Fibroblast of skin of scalp (primary cell): ENCODE measurements at places on chromosomes 12 and 14.
A peak's percentile ranks its signal among the peaks of the same experiment; 100 is the strongest.

GRCh38 chr12:96578526-96579125 is 89.2 kb downstream of the CFAP54 start:
- DNase-seq, result peak; percentile 65

GRCh38 chr14:38774162-38774561 is 328.9 kb downstream of the SEC23A start:
- no peak for DNase-seq

DNA sequence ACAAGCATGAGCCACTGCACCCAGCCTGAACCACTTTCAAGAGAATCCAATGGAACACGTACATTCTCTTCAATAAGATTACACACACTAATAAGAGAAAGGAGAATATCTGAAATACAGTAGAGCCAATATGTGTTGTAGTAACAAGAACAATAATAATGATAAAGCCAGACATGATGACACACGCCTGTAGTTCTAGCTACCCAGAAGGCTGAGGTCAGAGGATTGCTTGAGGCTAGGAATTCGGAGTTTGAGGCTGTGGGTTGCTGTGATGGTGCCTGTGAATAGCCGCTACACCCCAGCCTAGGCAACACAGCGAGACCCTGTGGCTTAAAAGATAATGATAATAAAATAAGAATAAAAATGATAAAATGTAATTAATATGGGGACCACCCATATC is 15.6 kb downstream of the APOBEC1 start:
- no peak for DNase-seq

- DNase-seq, result peak; percentile 6
Measured at GRCh38 chr14:98137131-98138025, 1134.6 kb downstream of the BCL11B start.

DNA sequence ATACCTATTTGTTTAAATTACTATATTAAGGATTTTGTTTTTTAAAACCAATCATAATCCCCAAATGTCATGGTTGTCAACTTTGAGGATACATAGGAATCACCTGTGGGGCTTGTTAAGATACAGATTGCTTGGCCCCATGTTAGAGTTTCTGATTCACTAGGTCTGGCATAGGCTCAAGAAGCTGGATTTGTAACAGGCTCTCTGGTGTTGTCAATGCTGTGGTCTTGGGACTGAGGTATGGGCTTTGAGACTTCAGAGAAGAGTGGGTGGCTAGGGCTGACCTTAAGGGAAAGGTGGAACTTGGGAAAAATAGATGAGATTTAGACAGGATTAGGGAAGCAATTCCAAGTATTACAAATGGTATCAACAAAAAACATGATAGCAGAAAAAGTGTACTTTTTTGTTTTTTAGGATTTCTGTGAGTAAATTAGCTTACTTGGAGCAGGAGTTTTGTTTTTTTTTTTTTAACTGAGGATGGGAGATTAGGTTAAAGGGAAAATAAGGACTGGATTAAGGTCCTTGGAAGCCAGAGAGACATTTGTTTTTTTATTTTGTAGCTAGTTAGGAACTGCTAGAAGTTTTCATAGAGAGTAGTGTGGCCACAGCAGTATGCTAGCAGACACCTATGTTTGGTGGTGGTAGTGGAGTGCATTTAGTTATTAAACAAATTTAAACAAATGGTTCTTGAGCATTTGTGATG is 88.6 kb downstream of the RAD51B start:
- no peak for DNase-seq

GRCh38 chr14:68463299-68463698 is 329.6 kb downstream of the ZFP36L1 start:
- DNase-seq, result no peak

GRCh38 chr12:68113644-68114043 is 45.9 kb downstream of the IFNG start:
- DNase-seq, result no peak

- peak; percentile 55 for DNase-seq
Measured at GRCh38 chr12:24778486-24779304, 170.2 kb downstream of the BCAT1 start.

DNA sequence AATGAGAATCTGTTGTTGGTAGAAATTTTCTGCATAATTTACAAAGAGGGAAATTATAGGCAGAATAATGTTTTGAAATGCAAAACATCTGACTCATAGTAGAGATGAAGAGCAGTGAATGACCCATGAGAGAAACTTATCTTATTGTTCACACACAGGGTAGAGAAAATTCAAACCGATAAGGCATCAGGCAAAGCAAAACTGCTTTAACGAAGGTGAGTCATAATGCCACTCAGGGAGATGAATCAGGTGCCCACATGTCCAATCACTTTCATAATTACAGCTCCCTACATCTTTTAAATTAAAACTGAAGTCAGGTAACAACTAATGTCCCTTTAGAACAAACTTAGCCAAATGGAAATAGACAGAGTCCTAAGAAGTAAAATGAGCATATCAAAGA is 265.6 kb upstream of the GARIN6 start:
- DNase-seq, result no peak

- no peak for DNase-seq
Measured at GRCh38 chr12:7387289-7387688, 56.7 kb downstream of the CD163L1 start.

DNA sequence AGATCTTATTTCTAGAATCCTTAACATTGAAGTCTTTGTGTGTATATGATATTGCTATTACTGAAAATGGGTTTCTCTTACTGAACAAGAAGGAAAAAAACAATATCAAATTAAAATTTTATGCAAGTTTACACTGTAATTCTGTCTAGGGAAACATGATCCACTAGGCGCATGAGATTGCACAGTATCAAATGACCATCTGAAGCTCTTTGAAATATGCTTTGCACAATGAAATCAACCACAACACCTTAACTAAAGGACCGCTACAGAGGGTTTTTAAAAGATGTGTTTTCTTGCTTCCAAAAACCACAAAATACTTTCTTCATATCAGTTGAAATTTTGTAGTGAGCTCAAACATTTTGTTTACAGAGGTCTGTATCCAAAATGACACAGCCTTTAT is 15.1 kb upstream of the KERA start:
- no peak for DNase-seq

- DNase-seq, result no peak
Measured at GRCh38 chr12:6394398-6394797, 10.4 kb downstream of the LTBR start.

- DNase-seq, result no peak
Measured at GRCh38 chr12:47763481-47764346, 5.0 kb upstream of the RAPGEF3 start.

GRCh38 chr12:52215587-52216031 is 17.4 kb upstream of the KRT7 start:
- no peak for DNase-seq

DNA sequence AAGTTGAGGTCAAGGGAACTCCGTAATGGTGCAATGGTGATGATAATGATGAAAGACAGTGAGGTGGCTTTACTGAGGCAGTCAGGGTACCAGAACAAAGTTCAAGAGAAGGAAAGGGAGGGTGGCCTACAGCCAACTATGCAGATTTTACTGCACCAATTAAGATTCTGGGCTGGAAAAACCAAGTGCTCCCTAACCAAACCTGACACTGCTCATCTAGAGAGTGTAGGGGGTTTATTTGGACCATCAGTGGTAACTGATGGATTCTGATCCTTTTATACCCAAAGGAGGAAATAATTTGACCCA is 387 bp downstream of the LRRC9 start:
- no peak for DNase-seq

DNA sequence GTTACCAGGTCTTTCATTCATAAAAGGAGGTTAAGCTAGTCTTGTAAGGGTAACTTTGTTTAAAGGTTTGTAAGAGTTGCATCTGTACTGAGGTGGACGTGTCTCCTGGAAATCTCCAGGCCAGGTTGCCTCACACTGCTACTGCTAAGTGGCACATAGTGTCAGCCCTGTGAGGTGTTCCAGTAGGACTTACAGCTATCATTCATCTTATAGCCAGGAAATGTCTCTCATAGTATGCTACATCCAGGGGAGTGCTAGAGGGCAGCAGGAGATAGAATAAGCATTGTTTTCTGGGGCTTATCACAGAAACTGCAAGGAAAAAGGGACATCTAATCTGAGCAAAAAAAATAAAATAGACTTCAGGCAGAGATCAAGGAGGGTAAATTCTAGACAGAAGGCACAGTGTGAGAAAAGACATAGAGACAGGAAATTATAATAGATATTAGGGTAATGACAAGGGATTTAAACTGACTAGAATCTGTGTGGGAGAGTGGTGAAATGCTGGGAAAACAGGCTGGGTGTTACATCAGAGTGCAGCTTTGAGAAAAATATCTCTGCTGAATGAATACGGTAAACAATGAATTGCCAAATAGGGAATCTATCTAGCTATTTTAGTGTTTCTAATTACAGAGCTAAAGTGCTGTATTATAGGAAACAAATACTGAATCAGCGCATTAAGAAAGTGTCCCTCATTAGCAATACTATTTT is 205.1 kb upstream of the ABCD2 start:
- DNase-seq, result no peak

- peak; percentile 62 for DNase-seq
Measured at GRCh38 chr12:132600048-132601032, 10.0 kb downstream of the LRCOL1 start.

- DNase-seq, result no peak
Measured at GRCh38 chr14:89207925-89208328, 209.1 kb downstream of the FOXN3 start.

GRCh38 chr12:74415633-74416032 is 122.0 kb upstream of the ATXN7L3B start:
- peak; percentile 12 for DNase-seq

DNA sequence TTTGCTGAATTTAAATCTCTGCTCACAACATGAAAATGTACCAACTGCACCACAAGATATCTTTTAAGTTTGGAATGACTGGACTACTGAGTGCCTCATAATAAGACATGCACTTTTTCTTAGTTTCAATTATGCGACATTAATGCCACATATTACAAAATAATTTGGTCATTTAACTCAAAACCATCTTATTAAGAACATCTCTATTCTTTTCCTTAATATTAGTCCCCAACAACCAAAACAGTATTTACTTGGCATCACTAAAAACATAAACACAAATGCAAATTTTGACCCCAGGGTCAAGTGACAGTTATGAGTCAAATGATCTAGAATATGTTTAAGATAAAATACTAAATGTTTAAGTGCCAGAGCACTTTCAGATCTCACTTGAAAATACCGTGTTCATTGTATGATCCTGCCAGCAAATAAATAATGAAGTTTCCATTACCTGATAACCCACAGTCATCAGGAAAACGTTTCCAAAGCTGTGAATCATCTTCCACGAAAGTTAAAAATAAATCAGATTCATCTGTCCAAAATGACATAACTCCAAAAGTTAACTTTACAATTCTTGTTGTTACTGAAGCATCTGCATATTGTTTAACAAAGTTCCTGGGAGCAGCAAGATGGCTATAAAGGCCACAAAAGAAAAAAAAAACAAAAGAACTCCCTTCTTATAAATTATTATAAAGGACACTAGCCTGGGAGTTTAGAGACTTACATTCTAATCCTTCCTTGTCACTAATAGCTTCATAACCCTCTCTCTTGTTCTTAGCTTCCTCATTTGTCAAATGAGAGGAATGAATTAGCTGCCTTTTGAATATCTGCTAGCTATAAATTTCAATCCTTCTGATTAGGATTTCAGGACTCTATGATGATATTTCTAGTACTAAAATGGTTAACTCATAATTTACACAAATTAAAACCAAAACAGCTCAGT is 30.5 kb upstream of the AP4S1 start:
- peak; percentile 25 for DNase-seq

DNA sequence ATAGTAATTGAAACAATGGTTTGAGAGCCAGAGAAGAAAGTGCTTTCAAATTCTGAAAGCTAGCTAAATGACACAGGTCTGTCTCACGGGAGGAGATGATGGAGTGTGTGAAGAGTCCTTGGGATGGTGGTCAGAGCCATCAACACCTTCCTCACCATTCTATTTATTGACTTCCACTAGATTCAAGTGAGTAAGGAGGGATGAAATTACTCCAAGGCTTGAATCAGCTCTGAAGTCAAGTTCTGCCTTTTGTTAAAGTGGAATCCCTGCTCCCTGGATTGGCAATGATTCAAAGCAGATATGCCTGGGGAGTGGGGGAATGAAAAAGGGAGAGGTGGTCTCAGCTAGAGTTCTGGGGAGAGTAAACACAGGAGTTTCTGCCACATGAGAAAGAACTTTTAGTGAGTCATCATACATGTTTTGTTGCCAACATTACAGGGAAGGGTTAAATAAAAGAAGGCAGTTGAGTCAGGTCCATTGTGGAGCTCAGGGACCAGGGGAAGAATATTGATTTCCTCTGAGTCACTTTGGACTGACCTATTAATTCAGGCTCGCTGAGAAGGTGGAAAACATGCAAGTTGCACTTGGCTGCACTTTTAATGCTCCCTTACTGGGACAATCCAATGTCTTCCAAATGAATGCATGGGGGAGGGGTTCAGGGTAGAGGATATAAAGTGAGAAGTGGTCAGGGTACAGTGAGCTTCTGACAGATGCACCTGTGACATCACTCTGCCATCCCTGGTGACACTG is 142.7 kb downstream of the TBX5 start:
- no peak for DNase-seq

DNA sequence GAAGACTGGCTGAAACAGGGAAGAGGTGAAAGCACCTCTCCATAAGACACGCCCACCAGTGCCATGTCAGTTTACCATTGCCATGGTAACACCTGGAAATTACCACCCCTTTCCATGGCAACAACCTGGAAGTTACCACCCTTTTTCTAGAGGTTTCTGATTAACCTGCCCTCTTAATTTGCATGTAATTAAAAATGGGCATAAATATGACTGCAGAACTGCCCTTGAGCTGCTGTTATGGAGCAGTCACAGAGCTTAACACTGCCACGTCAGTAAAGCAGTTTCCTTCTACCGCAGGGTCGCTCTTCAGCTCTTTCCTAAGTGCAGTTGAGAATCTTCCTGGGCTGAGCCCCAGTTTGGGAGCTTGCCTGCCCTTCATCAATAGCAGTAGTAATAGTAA is 55.2 kb downstream of the RASSF3 start:
- no peak for DNase-seq

DNA sequence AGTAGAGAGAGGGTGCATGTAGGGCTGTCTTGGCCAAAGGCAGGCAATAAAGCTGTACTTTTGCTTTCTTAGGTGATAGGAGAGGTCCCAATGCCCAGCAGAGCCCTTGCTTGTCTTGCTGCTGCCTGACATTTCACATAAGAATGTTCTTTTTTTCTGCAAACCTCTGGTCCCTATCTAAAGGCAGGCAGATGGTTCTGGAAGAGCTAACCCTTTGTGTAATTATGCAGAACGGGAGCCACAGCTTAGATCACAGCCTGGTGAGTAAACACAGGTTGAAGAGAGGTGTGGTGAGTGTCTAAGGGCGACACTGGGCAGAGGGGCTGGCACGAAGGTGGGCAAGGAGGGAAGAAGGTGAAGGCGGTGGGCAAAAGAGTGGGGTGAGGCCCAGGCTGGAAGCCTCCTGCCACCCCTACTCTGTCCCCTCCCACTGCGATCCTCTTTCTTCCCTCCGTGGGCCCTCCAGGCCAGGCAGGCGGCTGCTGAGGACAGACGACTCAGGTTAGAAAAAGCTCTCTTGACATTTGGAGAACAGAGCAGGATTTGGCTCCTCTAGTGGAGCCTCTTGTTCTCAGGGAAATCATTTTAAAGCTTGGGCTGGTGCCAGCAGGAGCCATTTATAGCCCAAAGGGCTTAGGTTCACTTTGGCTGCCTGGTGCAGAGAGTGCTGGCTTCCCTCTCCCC is 42.8 kb downstream of the PRMT8 start:
- DNase-seq, result peak; percentile 8
